ENCODE measurements at places on chromosomes 13 and 19.

DNA sequence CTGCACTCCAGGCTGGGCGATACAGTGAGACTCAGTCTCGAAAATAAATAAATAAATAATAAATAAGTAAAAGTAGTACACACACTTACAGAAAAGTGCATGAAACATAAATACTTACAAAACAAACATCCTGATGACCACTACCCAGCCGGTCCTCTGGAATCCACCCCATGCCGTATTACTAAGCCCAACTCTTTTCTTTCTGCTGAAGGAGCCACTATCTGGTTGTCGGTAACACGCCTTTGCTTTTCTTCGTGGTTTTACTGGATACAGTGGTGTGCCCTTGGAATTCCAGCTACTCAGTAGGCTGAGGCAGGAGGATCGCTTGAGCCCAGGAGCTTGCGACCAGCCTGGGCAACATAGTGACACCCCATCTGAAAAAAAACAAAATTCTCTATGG lies 39.4 kb downstream of the CELF5 start:
- DNase-seq = no peak
- no peak overlapping the region for H3K4me3 ChIP-seq
- peaks cover 46% of the 10 kb centered on the region for H3K27me3 ChIP-seq
- H3K4me1 ChIP-seq = no peaks in the 10 kb centered on the region
- no peak overlapping the region for H3K27ac ChIP-seq

DNA sequence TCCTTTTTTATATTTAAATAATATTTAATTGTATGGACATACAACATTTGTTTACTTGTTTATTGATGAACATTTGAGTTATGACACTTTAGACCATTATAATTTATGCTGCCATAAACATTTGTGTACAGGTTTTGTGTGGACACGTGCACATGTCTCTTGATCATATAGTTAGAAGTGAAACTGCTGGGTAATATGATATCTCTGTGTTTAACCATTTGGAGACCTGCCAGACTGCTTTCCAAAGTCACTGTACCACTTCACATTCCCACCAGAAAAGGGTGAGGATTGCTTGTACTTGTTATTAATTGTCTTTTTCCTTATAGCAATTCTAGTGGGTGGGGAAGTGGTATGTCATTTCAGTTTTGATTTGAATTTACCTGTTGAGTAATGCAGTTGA lies 145.6 kb upstream of the KLHL1 start:
- no peaks in the 10 kb centered on the region for H3K36me3 ChIP-seq
- no peak for DNase-seq
- H3K27ac ChIP-seq = no peak overlapping the region
- H3K27me3 ChIP-seq = no peaks in the 10 kb centered on the region
- no peaks in the 10 kb centered on the region for H3K4me1 ChIP-seq

- peaks cover 10% of the 10 kb centered on the region for H3K4me1 ChIP-seq
- no peaks in the 10 kb centered on the region for H3K36me3 ChIP-seq
- no peak overlapping the region for H3K4me3 ChIP-seq
- no peak overlapping the region for H3K27ac ChIP-seq
- no peaks in the 10 kb centered on the region for H3K27me3 ChIP-seq
- no peak for DNase-seq
Measured at GRCh38 chr13:30857018-30857417, 49.1 kb upstream of the MEDAG start.

- no peak overlapping the region for H3K4me3 ChIP-seq
- no peaks in the 10 kb centered on the region for H3K4me1 ChIP-seq
- H3K36me3 ChIP-seq = no peaks in the 10 kb centered on the region
- no peak overlapping the region for H3K27ac ChIP-seq
- H3K27me3 ChIP-seq = peaks cover 43% of the 10 kb centered on the region
Measured at GRCh38 chr13:42354241-42355091, 82.5 kb downstream of the AKAP11 start.

DNA sequence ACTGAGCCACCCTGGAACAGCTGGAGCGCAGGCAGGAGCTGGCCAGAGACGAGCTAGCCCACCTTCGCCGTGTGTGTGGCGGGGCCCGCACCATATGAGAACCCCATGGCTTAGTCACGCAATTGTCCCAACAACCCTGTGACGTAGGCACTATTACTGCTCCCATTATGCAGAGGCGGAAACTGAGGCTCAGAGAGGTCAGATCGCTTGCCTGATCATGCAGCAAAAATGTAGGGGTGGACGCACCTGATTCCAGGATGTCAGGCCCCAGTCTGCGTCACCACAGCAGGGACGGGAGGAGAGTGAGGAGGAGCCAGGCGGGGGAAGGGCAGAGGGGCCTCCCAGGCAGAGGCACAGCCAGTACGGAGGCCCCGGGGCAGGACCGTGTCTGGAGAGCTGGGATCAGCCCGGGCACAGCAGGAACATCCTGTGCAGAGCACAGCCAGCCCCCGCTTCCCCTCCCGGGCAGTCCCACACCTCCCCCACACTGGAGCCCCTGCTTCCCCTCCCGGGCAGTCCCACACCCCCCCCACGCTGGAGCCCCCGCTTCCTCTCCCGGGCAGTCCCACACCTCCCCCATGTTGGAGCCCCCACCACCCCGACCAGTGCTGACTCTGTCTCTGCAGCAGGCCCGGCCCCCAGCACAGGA lies 16.7 kb downstream of the PIP5K1C start:
- H3K4me1 ChIP-seq = no peaks in the 10 kb centered on the region
- no peak overlapping the region for H3K4me3 ChIP-seq
- peaks cover 10% of the 10 kb centered on the region for H3K36me3 ChIP-seq
- DNase-seq = no peak
- no peak overlapping the region for H3K27ac ChIP-seq
- no peaks in the 10 kb centered on the region for H3K27me3 ChIP-seq

GRCh38 chr19:41888926-41889325 lies 5.9 kb downstream of the ARHGEF1 start:
- H3K27ac ChIP-seq = no peak overlapping the region
- no peak overlapping the region for H3K4me3 ChIP-seq
- peaks cover 52% of the 10 kb centered on the region for H3K4me1 ChIP-seq
- no peaks in the 10 kb centered on the region for H3K27me3 ChIP-seq
- no peak for DNase-seq

DNA sequence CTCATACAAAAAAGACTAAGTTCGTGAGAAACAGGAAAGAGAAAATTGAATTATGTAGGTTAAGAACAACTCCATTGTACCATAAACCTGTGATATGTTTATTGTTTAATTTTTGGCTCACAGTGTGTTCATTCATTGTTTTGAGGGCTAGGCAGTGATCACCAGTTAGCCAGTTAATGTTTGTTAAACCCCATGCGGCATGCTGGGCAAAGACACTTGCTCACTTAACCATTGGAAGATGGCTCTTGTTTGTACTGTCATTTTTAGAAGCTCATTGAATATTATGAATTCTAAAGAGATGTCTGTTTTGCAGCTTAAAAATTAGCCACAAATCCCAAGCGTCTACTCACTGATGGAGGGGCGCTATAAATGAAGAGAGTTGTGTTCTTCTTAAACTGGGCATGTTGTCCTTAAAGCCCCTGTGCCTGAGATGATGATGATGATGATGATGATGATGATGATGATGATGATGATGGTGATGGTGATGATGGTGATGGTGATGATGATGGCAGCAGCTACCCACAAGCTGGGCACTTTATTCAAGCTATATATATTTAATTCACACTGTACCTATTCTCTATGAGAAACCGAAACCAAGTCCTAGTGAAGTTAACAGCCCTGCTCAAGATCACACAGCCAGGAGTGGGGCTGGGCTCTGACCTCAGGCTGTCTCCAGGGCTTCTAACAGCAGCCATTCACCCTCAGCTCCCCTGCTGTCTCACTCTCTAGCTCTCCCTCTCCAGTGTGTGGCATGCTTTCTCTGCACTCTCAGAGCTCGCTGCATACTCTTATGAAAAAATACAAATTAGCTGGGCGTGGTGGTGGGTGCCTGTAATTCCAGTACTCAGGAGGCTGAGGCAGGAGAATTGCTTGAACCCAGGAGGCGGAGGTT lies 169.1 kb downstream of the SHISA2 start:
- no peak for DNase-seq
- H3K27ac ChIP-seq = no peak overlapping the region
- H3K27me3 ChIP-seq = peaks cover 42% of the 10 kb centered on the region
- H3K4me3 ChIP-seq = peak overlapping the region; percentile 14

GRCh38 chr19:31397308-31397707 lies 48.1 kb upstream of the TSHZ3 start:
- H3K4me1 ChIP-seq = no peaks in the 10 kb centered on the region
- no peak for DNase-seq

DNA sequence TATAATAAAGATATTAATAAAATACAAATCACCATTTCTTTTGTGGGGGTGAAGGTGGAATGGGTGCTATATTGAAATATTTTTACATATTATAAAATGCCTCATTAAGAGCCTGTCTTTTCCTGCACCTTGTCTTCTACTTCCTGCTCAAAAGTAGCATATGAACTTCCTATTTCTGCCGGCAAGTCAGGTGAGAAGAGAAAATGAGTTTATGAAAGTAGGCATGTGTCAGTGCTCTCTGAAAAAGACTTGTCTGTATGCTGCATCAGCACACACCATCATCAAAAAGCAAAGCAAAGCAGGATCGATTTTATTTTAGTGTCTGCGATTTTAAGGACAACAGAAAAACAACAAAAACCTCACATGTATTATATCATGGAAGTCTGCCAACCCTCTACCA lies 114.2 kb downstream of the RAP2A start:
- H3K27ac ChIP-seq = no peak overlapping the region
- H3K4me3 ChIP-seq = no peak overlapping the region
- no peaks in the 10 kb centered on the region for H3K36me3 ChIP-seq
- no peaks in the 10 kb centered on the region for H3K4me1 ChIP-seq
- no peaks in the 10 kb centered on the region for H3K27me3 ChIP-seq

- H3K4me3 ChIP-seq = no peak overlapping the region
- no peak overlapping the region for H3K27ac ChIP-seq
- H3K27me3 ChIP-seq = no peaks in the 10 kb centered on the region
- peaks cover 21% of the 10 kb centered on the region for H3K36me3 ChIP-seq
- DNase-seq = no peak
Measured at GRCh38 chr19:45115809-45116615, 23.0 kb downstream of the PPP1R37 start.

DNA sequence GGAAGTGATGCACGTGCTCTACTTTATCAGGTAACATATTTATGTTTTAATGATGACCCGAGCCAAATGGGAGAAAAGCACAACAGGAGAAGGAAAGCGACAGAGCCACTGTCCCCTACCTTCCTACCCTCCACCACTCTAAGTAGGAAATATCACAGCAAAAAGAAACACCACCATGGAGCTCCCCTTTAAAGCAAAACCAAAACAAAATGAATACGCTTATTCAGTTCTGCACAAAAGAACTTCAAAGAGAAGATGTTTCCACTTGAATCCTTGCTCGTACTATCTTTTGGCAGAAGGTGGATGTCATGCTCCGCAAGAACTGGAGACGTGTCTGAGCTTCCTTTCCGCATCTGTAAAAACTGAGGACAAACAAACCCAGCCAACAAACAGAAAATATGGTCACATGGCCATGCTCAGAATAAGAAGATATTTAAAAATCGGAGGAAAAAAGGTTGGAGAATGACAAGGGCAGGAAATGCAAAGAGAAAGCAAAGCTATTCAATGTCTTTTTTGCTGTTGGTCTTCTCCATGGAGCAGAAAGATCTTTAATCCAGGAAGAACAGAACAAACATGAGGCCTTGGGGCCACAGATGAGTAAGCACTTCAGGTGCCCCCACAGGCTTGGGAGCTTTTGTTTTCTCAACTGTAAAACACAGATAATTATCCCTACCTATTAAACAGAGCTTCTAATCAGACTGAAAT lies 19.5 kb downstream of the N4BP2L1 start:
- H3K27me3 ChIP-seq = no peaks in the 10 kb centered on the region
- H3K4me1 ChIP-seq = no peaks in the 10 kb centered on the region
- no peak overlapping the region for H3K27ac ChIP-seq
- H3K4me3 ChIP-seq = no peak overlapping the region
- H3K36me3 ChIP-seq = no peaks in the 10 kb centered on the region

GRCh38 chr19:3606174-3606689 lies 443 bp downstream of the TBXA2R start:
- H3K4me1 ChIP-seq = peaks cover 11% of the 10 kb centered on the region
- H3K27ac ChIP-seq = no peak overlapping the region
- peaks cover 19% of the 10 kb centered on the region for H3K36me3 ChIP-seq
- H3K27me3 ChIP-seq = no peaks in the 10 kb centered on the region
- peak; percentile 64 for DNase-seq
- H3K4me3 ChIP-seq = no peak overlapping the region

DNA sequence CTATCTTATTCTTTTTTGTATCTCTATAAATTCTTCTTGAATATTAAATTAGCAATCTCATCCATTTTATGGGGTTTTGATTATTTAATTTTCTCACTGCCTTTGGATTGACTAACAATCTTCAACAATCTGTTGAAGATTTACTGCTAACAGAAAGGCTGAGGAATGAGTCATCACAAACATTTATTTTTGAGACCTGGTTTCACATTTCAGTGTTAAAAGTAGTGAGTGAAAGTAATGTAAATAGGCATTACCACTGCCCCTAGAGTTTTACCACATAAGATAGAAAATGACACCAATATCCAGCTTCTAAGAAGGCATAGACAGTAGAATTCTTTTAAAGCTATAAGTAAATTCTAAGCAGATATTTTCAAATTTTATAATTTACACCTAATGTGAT lies 472.8 kb downstream of the OLFM4 start:
- H3K4me1 ChIP-seq = no peaks in the 10 kb centered on the region
- H3K4me3 ChIP-seq = no peak overlapping the region
- H3K36me3 ChIP-seq = no peaks in the 10 kb centered on the region
- no peak for DNase-seq
- no peaks in the 10 kb centered on the region for H3K27me3 ChIP-seq
